Stimulated activated CD4-positive, alpha-beta T cell treated with anti-CD3 and anti-CD28 coated beads, Interleukin-1b, Interleukin-23, amount 100 ng/mL, for 4 hours (primary cell): ENCODE measurements at places on chromosomes 5 and 9.

DNA sequence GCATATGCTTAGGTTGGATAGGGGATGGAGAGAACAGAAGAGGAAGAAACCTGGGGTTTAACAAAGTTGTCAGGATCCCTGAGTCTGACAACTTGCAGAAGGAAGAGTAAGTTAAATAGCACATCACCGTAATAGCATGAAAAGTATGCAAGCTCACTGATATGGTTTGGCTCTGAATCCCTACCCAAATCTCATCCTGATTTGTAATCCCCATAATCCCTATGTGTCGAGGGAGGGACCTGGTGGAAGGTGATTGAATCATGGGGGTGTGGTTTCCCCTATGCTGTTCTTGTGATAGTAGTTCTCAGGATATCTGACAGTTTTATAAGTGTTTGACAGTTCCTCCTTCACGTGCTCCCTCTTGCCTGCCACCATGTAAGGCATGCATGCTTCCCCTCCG, 193.3 kb downstream of the PSAT1 start:
- no peak for DNase-seq

- DNase-seq = no peak
These were observed 98.9 kb downstream of the CEMIP2 start for GRCh38 chr9:71669284-71669995.

DNA sequence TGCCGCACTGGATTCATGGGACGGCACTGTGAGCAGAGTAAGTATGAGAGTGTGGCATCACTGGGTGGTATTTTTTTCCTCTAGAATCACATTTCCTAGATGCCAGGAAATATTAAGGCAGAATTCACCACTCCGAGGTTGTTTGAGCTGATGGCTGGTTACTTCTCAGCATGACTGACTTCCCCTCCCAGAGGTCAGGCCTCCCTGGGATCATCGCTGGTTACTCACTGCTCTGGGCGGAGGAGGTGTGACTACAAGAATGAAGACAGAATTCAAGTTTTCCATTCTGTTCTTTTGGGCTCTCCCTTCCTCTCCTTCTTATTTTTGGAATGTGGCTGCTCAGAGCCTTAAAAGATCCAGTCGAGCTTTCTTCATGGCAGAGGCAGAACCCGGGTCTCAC, 76.6 kb upstream of the PRRC1 start:
- no peak for DNase-seq

DNA sequence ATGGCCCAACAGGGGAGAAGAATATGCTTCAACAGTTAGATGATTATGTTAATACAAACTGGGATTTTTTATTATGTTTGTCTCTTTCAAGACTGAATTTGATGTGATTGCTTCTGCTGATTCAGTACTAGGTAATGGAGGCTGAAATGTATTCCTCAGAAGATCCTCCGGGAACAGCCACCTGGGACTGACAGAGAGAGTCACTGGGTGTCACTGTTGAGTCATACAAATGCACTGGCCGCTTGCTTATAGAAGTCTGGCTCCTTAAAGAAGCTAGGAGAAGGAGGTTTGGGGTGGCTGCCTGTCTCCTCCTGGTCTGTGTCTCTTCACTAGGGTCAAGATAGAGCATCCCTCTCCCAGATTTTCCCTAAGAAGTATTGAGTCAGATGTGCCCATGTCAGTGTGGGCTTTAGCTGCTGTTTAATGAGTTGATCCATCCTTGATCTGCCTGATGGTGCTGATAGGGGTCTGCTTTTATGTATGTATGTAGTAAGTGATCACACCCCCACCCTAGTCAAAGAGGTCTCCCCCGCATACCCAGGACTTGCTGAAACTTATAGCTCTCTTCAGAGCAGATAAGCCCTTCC, 773.4 kb downstream of the BRINP1 start:
- DNase-seq = no peak

DNA sequence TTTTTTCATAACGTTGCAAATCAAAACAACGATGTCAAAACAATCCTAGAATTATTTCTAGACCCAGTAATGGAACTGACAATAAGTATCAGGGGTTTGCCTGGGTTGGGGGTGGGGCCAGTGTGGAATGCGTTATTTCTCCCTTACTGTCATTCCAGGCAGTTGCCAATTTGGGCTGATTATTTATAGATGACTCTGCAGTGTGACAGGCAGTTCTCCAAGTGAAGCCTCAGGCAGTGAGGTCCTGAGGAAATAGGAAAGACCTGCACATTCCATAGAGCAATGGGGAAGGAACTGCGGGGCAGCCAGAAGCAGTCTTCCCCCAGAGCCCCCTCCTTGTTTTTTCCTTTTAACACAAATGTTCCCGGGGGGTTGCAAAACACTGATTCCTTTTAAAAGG, 179.0 kb downstream of the YTHDC2 start:
- DNase-seq = no peak

- DNase-seq = no peak
These were observed 115.0 kb upstream of the MEF2C start for GRCh38 chr5:88997937-88998336.

DNA sequence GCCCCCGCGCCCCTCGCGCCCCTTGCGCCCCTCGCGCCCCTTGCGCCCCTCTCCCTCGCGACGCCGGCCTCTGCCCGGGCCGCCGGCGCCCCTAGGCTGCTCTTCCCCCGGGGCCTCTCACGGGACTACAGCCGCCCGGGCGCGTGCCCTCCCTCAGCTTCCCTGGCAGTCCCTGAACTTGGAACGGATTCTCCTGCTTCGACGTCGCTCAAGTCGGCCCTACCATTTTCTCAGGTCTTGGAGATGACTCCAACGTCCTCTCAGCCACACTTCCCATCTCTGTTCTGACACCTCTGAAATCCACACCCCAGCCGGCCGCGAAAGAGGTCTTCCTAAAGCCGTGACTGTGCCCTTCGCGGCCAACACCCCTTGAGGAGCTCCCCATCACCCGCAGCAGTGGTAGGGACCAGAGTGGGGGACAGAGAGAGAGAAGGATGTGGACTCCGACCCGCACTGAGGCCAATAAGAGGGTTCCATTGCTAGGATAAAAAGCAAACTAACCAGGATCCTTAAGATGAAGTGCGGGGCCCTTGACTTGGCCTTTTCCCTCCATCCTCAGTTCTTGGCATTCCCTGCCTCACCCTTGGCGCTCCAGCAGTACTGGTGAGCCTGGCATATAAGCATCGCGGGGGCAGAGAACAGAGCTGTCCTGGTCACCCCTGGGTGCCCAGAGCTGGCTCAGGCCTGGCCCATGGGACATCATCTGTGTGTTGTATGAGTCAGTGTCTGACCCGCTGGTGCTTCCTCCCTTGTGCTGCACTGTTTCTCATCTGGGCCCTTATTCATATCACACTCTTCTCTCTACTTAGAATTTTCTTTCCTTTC, 38.6 kb upstream of the GARNL3 start:
- no peak for DNase-seq

GRCh38 chr9:116323012-116323411, 169.4 kb downstream of the PAPPA start:
- DNase-seq = no peak

DNA sequence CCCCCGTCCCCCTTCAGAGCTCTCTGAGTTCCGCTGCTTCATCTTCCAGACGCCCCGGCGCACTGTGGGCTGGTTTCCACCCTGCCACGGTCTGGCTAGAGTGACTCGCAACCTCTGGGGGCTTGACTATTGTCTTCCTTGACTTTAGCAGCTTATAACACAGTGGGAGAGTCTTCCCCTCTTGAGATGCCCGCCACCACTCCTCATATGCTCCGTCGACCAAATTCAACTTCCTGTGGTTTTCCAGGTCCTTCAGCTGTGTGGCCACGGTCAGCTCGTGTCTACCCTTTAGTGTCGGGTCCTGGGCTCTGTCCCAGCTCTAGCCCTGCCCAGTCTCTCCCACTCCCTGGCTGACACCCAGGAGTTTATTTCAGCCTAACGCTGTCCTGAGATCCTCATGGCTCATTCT, 28.2 kb upstream of the NCS1 start:
- no peak for DNase-seq

DNA sequence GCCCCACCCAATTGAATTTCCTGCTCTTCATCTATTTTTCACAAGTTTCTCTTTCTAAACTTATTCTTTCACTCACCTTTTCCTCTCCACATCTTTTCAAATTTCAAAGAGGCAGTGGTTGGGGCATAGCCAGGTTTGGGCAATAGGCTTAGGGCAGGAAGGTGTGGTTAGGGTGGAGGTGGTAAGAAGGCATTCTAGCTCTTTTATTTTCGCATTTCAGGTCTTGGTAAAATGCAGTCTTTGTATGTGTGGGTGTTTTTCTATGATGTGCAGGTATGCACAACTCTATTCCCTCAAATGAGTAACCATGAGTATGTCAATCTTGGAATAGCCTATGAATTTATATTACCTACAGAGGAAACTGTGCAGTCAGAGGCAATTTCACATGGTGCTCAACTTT, 129.8 kb upstream of the IFNE start:
- peak; percentile 21 for DNase-seq

DNA sequence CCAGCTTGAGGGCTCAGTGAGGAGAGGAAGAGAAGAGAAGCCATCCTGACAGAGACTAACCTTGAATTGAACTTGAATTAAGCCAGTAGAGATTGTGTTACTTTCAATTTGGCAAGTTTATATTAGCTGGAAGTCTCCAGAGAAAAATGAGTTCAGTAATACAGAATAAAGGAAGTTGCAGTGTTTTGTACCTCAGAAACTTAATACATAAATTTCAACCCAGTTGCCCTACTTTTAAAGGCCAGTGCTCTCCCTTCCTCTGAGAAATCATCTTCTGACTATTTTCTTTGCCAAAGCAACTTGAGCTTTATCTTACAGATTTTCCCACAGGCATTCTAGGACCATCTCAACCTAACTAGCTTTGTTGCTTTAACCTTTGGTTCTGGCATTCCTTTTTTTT, 231.0 kb upstream of the GAS1 start:
- DNase-seq = no peak

DNA sequence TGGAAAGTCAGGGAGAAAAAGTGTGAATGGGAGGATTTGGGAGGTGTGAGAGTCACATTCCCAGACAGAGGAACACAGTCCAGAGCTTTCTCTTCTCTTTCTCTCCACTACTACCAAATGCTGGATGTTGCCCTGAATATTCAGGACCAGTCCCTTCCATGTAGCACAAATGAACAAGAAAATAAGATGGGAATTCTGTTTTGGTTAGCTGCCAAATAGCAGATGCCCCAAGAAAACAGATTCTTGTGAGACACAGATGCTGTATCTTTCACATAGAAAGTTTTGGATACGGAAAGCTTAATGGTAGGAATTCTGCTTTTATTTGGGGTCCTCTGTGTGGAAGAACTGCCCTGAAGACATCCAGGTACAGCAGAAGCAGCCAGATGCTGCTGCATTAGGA, 37.8 kb downstream of the PRLR start:
- DNase-seq = no peak

DNA sequence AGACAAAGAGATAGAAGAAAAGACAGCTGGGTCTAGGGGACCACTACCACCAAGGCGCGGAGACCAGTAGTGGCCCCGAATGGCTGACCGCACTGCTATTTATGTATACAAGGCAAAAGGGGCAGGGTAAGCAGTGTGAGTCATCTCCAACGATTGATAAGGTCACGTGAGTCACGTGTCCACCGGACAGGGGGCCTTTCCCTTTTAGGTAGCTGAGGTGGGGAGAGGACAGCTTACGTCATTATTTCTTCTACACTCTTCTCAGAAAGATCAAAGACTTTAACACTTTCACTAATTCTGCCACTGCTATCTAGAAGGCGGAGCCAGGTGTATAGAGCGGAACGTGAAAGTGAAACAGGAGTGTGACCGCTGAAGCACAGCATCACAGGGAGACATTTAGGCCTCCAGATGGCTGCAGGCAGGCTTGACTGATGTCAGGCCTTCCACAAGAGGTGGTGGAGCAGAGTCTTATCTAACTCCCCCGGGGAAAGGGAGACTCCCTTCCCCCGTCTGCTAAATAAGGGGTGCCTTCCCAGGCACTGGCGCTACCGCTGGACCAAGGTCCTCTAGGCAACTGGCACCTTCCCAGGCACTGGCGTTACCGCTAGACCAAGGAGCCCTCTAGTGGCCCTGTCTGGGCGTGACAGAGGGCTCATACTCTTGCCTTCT, 6.1 kb upstream of the PRR16 start:
- DNase-seq = no peak

- no peak for DNase-seq
These were observed 22.0 kb upstream of the LVRN start for GRCh38 chr5:115940080-115940810.

GRCh38 chr5:74123929-74124328, 497.9 kb downstream of the ARHGEF28 start:
- DNase-seq = no peak

- no peak for DNase-seq
These were observed 259.3 kb downstream of the CEMIP2 start for GRCh38 chr9:71509054-71509453.

- no peak for DNase-seq
These were observed 98.3 kb downstream of the BASP1 start for GRCh38 chr5:17315710-17316221.

- DNase-seq = no peak
These were observed 32.5 kb upstream of the TIFAB start for GRCh38 chr5:135484674-135485086.

DNA sequence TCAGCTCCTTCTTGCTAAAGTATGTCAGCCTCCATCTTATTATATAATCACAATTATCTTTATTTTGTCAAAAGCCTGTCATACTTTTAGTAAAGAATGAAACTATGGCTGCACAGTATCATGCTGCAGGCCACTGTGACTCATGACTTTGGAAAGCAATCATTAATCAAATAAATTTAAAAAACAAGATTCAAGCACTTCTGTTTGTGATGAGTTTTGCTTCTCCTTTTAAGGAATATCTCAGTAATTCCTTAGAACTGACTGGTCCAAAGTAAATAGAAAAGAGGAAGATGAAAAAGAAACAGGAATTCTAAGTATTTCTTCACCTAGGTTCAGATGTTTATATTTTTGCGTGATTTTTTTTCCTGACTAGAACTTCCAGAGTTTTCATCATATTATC, 83.1 kb downstream of the EDIL3 start:
- no peak for DNase-seq

- no peak for DNase-seq
These were observed 3.5 kb downstream of the PAM start for GRCh38 chr5:102758576-102758975.

DNA sequence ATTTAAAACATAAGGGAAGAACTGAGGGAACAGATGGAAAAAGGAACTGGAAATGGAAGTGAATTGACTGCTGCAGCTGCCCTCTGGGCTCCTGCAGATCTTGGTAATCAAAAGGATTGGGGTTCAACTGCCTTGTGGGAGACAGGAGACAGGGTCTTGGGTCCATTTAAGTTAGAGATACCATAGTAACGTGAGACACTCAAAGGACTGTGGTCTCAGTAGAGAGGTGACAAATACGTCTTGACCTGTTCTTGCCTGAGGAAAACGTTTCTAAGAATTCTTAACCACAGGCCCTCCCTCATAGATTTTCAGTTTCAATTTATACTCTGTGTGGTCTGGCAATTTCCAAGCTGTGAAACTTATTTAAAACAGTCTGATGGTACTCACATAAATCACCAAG, 100.8 kb upstream of the DHFR start:
- no peak for DNase-seq

DNA sequence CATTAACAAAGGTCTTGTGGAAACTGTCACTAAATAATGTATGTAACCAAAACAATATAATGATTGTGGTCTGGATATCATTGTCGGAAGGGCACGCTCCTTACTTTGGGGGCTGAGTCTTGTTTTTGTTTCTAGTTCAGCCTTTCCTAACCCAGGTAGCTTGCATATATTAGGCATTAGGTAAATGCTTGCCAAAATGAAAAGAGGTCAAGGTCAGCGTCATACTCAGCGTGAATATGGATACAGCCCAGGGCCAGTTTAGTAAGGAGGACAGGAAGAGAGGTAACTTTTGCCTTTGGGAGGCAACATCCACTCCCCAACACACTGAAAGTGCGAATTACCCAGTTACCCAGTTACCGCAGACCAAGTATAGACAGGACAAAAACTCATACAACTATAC, 171.4 kb downstream of the RAB3C start:
- DNase-seq = no peak
